GM12891 (cell line): ENCODE measurements at places on chromosomes 5 and 9.
A peak's percentile ranks its signal among the peaks of the same experiment; 100 is the strongest.

GRCh38 chr5:10585518-10585915, 21.6 kb downstream of the ANKRD33B start:
- no peak for DNase-seq

- no peak for DNase-seq
These were observed 42.9 kb downstream of the FOXI1 start for GRCh38 chr5:170148430-170149205.

DNA sequence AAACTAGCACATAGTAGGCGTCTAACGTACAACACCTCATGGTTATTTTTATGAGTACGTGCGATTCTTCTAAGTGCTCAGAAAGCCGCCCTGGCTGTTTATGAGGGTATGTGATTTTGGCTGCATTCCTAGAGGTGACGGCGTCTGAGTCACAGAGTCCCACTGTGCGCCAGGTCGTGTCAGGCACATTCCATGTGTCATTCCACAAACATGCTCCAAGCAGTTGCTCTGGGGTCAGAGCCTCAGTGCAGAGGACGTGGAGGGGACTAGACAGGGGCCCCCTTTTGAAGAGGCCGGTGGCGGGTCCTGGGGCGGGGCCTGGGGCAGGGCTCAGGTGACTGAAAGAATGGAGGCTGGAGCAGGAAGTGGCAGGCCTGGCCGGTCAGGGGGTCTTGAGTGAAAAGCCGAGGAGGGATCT, 51.9 kb downstream of the NEK6 start:
- DNase-seq, result no peak

GRCh38 chr9:126661521-126662251, 48.0 kb downstream of the LMX1B start:
- DNase-seq, result no peak

DNA sequence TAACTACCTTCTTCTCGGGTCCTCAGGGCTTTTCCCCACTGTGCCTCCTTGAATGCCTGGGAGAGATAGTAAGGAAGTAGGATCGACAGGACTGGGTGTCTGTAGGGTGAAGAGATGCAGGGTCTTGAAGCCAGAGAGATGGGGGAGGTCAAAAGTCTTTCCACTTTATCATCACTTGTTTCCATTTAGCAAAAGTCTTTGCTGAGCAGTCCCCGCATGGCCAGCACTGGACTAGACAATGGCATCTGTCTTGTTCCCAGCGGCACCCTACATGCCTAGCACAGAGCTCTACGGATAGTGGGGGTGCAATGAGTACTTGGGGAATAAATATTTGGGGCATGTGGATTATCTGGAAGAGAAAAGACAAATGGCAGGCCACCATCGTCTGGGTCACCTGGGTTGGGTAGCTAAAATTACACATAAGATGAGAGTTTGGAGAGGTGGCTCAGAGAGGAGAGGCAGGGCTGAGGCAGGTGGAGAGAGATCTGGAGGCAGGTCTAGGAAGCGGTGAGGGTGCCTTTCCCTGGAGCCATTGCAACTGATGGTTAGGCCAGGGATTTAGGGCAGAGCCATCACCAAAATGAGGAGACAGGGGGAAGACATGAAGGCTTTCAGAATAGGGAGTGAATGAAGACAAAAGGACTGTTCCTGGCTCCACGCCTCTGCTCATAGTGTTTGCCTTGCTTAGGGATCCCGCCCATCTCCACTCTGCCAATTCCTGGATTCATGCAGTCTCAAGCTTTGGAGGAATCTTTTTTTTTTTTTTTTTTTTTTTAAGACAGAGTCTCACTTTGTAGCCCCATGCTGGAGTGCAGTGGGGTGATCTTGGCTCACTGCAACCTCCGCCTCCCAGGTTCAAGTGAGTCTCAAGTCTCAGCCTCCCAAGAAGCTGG, 250.8 kb upstream of the KLF4 start:
- DNase-seq, result no peak

- no peak for DNase-seq
These were observed 744 bp downstream of the OTULIN start for GRCh38 chr5:14665101-14665822.

DNA sequence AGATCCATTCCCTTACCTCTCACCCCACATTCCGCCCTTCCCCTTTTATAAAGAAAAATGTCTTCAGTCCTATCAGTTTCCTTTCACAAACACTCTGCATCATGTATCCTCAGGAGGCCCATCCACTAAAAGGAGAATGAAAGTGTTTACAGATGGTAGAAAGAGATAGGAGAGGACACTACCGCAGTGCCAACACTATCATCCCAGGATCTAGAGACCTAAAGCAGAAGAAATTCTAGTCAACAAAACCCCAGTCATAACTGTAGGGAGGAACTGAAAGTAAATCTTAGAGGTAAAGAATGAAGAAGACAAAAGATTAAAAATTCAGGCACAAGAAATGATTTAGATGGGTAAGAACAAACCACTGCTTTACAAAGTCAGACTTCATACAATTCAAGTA, 114.1 kb downstream of the MLLT3 start:
- peak; percentile 20 for DNase-seq

DNA sequence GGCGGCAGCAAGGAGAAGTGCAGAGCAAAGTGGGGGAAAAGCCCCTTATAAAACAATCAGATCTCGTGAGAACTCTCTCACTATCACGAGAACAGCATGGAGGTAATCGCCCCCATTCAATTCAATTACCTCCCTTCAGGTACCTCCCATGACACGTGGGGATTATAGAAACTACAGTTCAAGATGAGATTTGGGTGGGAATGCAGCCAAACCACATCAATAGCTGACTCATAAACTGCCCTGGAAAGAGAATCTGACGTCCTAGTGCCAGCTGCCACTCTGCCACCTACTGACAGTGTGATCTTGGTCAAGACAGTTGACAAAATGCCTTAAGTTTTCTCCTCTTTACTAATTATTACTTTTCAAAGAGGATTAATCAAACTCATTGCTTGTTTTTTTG, 128.3 kb downstream of the GPBP1 start:
- no peak for DNase-seq

DNA sequence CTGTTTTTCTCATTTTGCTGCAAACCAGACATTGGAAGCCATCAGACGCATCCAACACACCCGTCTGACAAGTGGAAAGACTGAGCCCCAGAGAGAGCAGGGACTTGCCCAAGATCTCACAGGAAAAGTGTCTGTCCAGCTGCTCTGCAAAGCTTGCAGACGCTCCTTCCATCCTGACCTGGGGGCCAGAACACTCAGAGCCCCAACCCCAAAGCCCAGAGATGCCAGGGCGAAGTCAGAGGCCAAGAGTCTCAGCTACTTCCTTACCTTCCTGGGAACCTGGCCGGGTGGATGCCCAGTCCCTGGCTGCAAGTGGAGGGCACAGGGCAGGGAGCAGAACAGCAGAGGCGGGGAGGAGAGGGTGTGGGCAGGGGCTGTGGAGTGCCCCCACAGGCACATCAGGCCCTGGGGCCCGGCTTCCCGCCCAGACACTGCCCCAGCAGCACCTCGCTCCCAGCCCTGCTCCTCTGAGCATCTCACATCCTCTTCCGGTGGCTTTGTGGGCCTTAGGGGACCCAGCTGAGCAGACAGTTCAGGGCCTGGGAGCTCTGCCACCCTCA, 9.7 kb upstream of the RALGDS start:
- DNase-seq, result peak; percentile 79

DNA sequence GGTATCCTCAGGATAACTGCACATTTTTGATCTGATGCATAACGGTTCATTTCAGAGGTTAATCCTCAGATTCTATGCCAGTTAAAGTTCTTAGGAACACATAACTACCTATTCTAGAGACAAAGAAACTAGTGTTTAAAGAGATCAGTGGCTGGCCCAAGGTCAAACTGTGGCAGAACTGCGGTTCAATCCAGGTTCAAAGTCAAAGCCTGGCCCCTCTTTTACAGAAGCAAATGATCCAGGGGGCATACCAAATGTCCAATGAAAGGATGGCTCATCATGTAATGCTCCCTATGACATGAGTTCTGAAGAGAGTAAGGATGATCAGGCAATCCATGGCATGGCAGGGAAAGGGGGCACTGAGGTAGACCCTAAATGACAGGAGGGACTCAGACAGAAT, 283.3 kb downstream of the SPOCK1 start:
- DNase-seq, result no peak

DNA sequence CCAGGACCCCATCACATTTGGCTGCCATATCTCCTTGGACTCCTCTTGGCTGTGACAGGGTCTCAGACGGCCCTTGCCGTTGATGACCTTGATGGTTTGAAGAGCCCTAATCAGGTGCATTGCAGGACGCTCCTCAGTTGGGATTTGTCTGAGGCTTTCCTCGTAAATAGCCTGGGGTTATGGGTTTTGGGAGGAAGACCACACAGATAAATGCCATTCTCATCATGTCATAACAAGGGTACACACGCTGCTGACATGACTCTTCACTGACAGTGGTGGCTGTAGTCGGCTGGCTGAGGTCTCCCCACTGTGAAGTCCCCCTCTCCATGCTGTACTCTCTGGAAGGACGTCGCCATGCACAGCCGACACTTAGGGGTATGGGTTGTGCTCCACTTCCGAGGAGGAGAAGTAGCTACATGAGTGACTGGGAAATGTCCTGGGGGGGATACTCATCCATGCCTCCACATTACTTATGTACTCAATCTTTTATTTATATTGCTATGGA, 42.9 kb upstream of the SPTLC1 start:
- no peak for DNase-seq

GRCh38 chr5:90876366-90876765, 317.8 kb downstream of the ADGRV1 start:
- no peak for DNase-seq

DNA sequence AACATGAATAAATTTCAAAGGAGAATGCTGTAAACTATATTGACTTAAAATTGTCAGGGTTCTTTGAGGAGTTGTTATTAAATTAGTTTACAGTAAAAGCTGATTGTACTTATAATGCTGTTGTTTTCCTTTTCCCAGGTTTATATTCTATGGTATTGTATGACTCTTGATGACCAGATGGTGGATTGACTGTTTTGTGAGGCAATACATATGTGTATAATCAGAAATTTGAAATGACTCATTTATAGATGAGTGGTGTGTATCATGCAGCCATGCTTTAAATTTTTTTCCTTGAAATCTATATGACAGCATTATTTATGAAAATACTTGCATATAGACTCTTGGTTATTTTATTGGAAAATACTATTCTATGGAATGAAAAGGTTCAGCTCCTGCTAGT, 195.3 kb downstream of the CNTLN start:
- DNase-seq, result no peak

- no peak for DNase-seq
These were observed 368.0 kb upstream of the SEMA6A start for GRCh38 chr5:116942622-116943021.

DNA sequence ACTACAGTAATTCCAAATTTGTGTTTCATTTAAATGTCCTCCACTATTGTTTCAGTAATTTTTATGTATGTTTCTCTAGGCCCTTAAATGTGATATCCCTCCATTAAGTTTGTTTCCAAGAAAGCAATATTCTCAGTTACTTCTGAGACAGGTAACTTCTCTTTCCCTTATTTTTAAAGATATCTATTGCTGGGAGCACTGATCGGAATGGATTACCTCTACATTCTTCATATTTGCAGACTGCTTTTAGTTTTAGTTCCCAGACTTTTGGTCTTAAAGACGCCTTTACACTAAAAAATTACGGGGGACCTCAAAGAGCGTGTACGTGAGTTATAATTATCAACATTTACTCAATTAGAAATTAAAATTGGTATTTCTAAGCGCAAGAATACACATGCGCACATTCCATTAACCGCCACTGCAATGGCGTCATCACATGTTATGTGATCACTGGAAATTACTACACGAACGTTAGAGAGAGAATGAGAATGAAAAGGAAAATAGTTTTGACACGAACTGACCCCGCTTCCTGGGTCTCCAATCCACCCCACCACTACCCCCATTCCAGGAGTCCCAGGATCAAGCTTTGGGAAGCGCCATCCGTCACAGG, 519 bp upstream of the RAD50 start:
- DNase-seq, result no peak

GRCh38 chr9:22332202-22332601, 114.4 kb upstream of the DMRTA1 start:
- no peak for DNase-seq

DNA sequence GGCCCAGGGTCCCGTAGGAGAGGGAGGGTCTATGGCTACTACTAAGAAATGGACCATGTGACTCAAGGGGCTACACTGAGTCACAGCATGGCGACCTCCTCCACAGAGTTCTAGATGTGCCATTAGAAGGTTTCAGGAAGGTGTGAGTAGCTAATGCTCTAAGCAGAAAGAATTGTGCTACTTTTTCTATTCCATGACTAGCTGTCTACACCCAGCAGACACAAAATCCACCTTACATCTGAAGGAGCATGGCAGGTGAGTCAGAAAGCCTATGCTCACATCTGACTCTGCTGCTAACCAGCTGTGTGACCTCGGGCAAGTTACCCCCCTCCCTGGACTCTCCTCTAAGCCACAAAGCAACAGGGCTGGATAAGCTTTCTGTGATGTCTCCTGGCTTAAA, 14.4 kb upstream of the MEIKIN start:
- DNase-seq, result no peak

DNA sequence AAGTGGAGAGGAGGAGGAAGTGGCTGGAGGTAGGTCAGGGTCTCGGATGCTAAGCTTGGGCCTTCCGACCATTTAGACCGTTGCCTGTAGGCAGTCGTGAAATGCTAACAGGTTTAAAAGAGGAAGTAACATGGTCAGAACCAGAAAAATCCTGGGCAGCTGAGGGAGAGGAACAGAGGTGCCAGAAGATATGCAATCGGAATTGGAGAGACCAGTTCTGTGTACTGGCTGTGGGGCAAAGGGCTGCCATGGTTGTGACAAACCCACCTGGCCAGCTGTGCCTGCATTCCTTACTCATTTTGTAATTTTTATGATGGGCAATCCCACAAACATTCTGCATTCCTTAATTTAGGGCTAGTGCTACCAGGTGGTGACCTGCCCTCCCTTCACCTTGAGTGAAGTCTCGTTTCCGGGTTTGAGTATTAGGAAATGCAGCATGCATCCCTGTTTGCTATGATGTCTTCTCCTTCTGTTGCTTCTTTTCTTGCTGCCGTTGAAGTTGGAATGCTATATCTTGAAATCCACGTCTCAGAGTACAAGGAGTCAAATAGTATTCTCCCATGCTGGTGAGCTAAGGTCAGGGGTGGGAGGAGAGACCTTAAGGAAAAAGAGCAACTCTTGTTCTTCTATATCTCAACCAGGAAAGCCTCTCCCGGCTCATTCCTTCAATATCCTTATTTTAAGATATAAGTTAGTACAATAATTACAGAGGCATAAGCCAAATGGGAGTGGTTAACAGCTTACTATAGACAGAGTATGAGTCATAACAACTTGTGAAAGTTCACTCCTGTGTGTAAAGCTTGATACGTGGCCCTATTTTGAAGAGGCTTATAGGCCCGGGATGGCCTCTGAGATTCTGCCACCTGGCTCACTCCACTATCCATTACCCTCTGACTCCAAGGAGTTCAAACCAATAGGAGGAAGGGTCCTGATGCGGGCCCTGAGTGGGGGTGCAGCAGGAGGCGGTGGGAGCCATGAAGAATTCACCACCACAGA, 37.0 kb downstream of the B4GALT1 start:
- no peak for DNase-seq

DNA sequence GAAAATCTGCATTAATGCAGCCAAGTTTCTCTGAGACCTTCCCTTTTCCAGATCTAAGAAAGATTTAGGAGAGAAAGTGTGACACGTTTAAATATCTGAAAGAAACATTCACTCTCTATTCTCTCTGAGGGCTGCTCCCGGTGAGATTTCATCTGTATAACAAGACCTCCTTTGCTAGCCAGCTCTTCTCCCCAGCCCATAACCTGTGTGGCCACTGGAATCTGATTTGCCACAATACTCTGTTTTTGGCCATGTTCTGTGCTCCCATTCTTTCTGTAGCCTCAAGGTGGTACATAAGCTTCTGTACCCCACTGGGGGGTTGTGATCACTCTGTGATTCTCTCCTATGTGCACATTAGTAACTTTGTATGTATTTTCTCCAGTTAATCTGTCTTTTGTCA, 291.0 kb upstream of the SEMA6A start:
- no peak for DNase-seq

GRCh38 chr5:164617290-164617689, 1111.9 kb downstream of the MAT2B start:
- DNase-seq, result no peak
